Endodermal cell (in vitro differentiated cells): ENCODE measurements at places on chromosomes 3 and 15. TPM values are rescaled to one million over a fixed set of nuclear protein-coding genes. Genes with fewer than 3 reads are reported as not detected.

LRRC2 gene
- 10.2 and 10.4 TPM in 2 replicates for total RNA-seq

LSMEM2 gene
- not detected in 3 replicates for total RNA-seq

GRCh38 chr3:4877173-4877787, 102.0 kb upstream of the BHLHE40 start:
- H3K27ac ChIP-seq: no peak overlapping the region
- H3K27me3 ChIP-seq: no peaks in the 10 kb centered on the region
- no peaks in the 10 kb centered on the region for H3K4me1 ChIP-seq
- H3K36me3 ChIP-seq: no peaks in the 10 kb centered on the region
- DNase-seq: no peak

HOMER2 gene
- total RNA-seq: 31.4 and 32.7 TPM in 2 replicates
